AG10803 (cell line): ENCODE measurements at places on chromosomes 11 and 22.

DNA sequence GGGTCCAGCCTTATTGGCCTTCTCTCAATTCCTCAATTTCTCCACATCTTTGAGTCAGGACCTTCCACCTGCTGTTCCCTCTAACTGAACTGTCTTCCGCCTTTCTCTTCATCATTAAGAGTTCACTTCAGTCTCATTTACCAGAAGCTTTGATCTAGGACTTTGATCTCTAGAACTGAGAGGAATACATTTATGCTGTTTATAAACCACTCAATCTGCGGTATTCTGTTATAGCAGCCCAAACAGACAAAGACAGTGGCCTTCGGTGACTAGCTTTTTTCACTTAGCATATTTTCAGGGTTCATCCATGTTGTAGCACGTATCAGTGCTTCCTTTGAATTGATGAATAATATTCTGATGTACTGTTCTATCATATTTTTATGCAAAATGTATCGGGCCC lies 10.5 kb downstream of the CLPB start:
- DNase-seq, result no peak

- DNase-seq, result peak; percentile 74
Observed at GRCh38 chr11:67048515-67049130, 8.0 kb upstream of the RHOD start.

- DNase-seq, result no peak
Observed at GRCh38 chr11:134474070-134474860, 62.2 kb upstream of the B3GAT1 start.

DNA sequence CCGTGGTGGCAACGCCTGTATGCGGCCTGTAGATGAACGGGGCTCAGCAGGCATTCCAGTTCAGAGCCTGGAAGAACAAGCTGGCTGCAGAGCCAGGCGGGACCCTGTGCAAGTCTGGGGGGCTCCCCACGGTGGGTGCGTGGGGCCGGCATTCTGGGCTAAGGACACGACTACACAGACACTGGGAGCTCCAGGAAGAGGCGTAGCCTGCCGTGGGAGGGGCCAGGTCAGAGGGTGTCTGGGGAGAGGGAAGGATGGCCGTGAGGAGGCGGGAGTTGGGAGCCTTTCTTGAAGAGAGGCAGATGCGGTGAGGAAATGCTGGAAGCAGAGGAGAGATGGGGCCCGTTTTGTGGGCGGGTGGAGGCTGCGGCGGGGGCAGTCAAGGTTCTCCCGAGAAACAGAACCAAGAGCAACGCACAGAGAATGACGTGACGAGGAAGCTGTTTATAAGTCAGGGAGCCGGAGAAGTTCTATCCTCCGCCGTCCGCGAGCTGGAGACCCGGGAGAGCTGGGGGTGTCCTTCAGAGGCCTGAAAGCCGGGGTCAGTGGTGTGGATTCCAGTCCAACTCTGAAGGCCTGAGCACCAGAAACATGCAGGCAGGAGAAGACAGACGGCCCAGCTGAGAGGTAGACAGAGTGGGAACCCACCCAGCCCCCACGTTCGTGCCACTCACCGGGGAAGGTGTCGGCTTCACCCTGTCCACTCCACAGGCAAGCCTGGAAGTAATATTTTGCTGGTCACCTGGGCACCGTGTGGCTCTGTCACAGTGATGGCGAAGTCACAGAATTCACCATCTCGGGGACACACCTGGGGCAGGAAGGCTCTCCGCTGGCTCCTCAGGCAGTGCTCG lies 529.6 kb downstream of the BRD1 start:
- DNase-seq, result no peak

- peak; percentile 46 for DNase-seq
Observed at GRCh38 chr11:122863704-122864326, 18.7 kb upstream of the JHY start.

DNA sequence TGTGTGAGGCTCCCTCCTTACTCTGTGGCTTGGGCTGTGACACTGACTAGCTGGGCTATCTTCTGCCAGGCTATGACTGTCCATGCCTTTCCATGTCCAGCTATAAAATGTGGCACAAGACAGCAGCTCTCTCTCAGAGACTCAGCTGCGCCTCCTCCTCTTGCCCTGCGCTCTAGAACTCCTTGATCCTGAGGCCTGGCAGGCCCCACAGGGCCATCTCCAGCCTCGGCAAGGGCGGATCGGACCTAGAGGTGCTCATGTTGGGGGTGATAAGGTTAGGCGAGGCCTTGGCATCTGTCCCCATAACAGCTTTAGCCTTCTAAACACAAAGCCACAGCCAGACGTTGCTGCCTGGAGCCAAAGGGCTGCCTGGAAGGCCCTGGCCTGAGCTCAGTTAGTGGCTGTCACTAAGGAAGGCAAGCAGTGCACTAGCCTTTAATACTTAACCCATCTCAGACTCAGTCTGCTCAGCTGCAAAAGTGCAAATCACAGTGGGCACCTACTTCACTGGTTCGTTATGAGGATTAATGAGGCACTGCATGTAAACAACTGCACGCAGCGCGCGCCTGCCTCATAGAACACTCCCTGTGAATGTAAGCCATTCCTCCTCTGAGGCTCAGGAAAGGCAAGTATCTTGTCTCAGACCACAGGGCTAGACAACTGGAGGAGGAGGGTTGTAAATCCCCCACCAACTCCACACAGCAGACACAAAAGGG lies 1.2 kb downstream of the GUCD1 start:
- peak; percentile 16 for DNase-seq

- DNase-seq, result peak; percentile 70
Observed at GRCh38 chr11:78742430-78742829, 167.8 kb upstream of the NARS2 start.

- peak; percentile 61 for DNase-seq
Observed at GRCh38 chr11:72039031-72039855, 40.5 kb downstream of the IL18BP start.

DNA sequence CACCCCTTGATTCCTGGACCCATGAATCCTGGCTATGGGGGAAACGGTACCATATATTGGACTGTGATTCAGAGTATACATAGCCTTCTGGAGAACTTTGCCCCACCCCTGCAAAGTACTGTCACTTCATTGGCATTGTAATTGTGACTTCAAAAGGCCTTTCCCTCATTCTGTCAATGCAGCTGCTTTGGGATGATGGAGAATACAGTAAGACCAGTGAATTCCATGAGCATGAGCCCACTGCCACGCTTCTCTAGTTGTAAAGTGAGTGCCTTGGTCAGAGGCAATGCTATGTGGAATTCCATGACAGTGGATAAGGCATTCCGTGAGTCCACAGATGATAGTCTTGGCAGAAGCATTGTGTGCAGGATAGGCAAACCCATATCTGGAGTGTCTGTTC lies 25.7 kb upstream of the MSANTD2 start:
- DNase-seq, result no peak

DNA sequence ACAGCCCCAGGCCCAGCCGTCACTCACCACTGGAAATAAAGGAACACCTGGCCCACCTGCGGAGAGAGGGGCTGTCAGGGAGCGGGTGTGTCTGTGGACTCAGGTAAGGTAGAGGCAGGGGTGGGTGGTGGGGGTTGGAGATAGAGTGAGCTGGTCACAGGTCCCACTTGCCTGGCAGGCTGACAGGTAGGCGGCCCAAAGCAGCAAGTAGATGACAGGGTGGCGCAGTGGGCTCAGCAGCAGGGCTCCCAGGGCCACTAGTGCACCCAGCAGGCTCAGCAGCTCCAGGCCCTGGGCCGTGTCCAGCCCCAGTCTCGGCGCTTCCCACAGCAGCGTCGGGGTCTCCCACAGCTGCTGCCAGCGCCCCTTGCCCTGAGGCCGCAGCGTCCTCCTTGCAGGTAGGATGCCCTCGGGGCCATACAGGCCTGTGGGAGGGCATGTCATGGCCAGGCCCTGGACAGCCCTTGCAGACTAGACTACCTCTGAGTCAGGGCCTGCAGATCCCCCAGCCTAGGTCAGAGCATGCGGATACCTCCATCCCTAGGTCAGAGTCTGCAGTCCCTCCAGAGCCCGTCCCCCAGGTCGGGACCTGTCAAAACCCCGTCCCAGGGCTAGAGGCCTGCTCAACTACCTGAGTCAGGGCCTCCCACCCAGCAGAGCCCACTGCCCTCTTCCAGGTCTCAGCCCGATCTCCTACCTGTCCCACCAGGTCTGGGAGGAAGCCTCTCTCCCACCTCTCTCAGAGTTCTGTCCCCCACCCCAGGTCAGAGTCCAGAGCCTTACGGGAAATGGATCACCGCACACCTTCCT lies 686 bp downstream of the LMF2 start:
- no peak for DNase-seq

- DNase-seq, result no peak
Observed at GRCh38 chr11:128501008-128501407, 86.3 kb downstream of the ETS1 start.

DNA sequence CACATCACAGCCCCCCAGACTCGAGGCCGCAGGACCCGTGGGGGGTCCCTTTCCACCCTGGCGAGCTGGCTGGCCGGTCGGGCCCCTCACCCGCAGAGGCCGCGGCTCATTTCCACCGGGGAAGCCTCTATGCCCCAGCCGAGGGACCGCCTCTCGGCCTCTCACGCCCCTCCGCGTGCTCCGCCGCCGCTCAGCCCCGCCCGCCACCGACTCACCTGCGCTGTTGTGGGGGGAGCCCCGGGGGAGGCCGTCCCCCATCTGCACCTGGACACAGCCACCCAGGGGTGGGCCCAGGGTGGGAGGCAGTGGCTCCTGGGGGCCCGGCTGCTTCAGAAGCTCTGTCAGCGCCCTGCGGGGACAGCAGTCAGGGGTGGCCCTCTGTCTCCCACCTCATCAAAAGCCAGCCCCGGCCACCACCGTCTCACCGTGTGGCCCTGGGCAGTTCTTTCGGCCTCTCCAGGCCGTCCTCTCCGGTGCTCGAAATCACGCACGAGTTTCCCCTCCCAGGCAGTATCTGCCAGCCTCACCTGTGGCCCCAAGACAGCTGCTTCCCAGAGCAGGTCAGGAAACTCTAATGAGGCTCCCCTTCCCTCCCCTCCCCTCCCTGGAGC lies 3.8 kb downstream of the SHISA8 start:
- DNase-seq, result no peak

- peak; percentile 52 for DNase-seq
Observed at GRCh38 chr22:20089977-20090729, 10.1 kb downstream of the DGCR8 start.

GRCh38 chr11:721741-722345 lies 15.8 kb downstream of the EPS8L2 start:
- DNase-seq, result no peak

- no peak for DNase-seq
Observed at GRCh38 chr11:111996129-111996528, 29.1 kb upstream of the DLAT start.

DNA sequence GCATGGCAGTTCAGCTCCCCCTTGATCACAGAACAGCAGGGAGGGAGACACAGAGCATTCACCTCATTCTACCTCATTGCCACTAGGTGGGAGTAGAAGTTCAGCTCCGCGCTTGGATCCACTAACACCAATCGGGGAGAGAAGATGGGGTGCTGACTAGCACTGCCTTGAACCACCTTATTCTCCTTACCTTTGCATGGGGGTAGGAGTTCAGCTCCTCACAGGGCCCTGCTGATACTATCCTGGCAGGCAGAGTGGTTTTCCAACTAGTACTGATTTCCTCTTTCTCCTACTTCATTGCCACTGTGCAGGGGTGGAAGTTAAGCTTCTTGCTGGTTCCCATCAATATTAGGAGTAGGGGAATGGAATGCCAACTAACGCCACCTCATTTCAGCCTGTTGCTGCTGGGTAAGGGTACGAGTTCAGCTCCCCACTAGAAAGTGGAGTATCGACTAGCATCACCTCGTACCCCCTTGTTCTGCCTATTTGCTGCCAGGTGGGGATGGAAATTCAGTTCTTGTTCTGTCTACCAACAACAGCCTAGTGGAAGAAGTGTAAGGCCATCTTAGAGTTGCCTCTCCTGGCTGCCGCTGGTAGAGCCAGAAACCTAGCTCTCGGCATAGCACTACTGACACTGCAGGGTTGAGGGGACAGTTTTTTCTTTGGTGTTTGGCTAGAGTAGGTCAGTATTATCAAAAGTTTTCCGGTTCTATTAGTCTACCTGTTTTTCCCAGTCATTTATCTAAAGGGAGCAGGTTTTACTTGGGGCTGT lies 550.9 kb upstream of the CCDC90B start:
- peak; percentile 40 for DNase-seq

GRCh38 chr22:17234144-17234623 lies 14.9 kb upstream of the ADA2 start:
- no peak for DNase-seq
